ENCODE measurements at places on chromosomes 2 and 18.

GRCh38 chr2:150644298-150645067 is 157.0 kb upstream of the RND3 start:
- H3K4me3 ChIP-seq = no peak overlapping the region
- no peak overlapping the region for H3K27ac ChIP-seq
- no peaks in the 10 kb centered on the region for H3K4me1 ChIP-seq
- H3K27me3 ChIP-seq = peaks cover 1% of the 10 kb centered on the region

- peaks cover 8% of the 10 kb centered on the region for H3K4me1 ChIP-seq
- H3K27me3 ChIP-seq = peaks cover 2% of the 10 kb centered on the region
- no peak overlapping the region for H3K27ac ChIP-seq
- no peak overlapping the region for H3K4me3 ChIP-seq
Observed at GRCh38 chr2:151025816-151026215, 235.8 kb downstream of the RBM43 start.

- H3K27me3 ChIP-seq = peaks cover under 1% of the 10 kb centered on the region
- no peak overlapping the region for H3K27ac ChIP-seq
- H3K4me3 ChIP-seq = no peak overlapping the region
- peaks cover 3% of the 10 kb centered on the region for H3K4me1 ChIP-seq
- no peak for DNase-seq
- H3K36me3 ChIP-seq = no peaks in the 10 kb centered on the region
Observed at GRCh38 chr2:176744146-176744545, 468.4 kb upstream of the HNRNPA3 start.

DNA sequence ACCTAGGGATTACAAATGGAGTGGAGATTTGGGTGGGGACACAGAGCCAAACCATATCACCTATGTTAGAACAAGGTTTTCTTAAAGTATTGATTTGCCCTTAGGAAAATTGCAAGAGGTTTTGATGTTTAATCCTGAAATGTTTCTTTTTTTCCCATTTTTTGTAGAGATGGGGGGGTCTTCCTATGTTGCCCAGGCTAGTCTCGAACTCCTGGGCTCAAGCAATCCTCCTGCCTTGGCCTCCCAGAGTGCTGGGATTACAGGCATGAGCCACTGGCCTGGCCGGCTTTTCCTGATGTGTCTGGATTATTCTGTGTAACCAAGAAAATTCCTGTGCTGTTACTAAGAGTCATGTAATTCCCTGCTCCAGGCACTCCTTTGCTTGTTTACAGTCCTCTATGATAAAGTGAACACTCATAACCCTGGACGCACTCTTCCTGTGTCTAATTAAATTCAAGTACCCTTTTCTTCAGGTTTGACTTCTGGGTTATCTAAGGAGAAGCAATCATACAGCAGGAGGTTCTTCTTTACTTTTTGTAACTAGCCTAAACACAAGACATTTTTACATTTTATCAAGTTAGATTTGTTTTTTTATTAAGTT is 15.0 kb upstream of the CTDP1 start:
- peaks cover 6% of the 10 kb centered on the region for H3K27me3 ChIP-seq
- H3K4me1 ChIP-seq = no peaks in the 10 kb centered on the region
- H3K27ac ChIP-seq = no peak overlapping the region
- no peak for DNase-seq
- H3K4me3 ChIP-seq = no peak overlapping the region

GRCh38 chr2:84858123-84858522 is 22.8 kb downstream of the TRABD2A start:
- peak overlapping the region; percentile 79 for H3K27ac ChIP-seq
- H3K36me3 ChIP-seq = peaks cover 43% of the 10 kb centered on the region
- H3K4me3 ChIP-seq = no peak overlapping the region

DNA sequence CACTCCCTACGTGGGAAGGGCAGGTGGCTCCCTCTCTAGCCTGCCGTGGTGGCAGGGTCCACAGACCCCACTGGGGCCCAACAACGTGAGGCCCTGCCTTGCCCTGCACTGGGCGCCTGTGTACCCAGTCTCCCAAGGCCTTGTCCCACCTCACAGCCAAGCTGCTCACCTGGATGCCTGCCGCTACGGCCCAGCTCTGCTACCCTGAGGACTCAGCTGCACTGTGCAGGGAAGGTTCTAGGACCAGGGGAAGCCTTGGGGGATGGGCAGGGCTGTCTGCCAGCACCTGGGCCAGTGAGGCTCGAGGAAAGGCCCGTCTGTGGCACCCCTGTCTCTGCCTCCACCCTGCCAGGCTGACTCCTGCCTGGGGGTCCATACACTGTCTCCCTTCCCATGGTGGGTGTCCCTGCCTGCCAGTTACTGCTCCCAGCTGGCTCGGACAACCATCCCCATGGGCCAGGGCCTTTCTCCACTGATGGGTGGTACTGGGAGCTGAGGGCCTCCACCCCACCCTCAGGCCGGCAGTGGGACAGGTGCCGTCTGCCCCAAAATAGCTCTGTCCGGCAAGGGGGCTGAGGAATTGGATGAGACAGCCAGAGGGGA is 33.2 kb downstream of the HS6ST1 start:
- H3K4me3 ChIP-seq = no peak overlapping the region
- H3K4me1 ChIP-seq = peaks cover 6% of the 10 kb centered on the region
- peaks cover 2% of the 10 kb centered on the region for H3K36me3 ChIP-seq

- no peaks in the 10 kb centered on the region for H3K27me3 ChIP-seq
- DNase-seq = no peak
- peak overlapping the region; percentile 47 for H3K27ac ChIP-seq
- H3K4me3 ChIP-seq = no peak overlapping the region
- peaks cover 53% of the 10 kb centered on the region for H3K4me1 ChIP-seq
Observed at GRCh38 chr2:239316562-239317465, 84.0 kb downstream of the HDAC4 start.

GRCh38 chr2:23478933-23479683 is 94.1 kb downstream of the KLHL29 start:
- H3K27me3 ChIP-seq = peaks cover 3% of the 10 kb centered on the region
- H3K4me1 ChIP-seq = no peaks in the 10 kb centered on the region
- DNase-seq = no peak
- no peak overlapping the region for H3K4me3 ChIP-seq
- H3K27ac ChIP-seq = no peak overlapping the region
- no peaks in the 10 kb centered on the region for H3K36me3 ChIP-seq

DNA sequence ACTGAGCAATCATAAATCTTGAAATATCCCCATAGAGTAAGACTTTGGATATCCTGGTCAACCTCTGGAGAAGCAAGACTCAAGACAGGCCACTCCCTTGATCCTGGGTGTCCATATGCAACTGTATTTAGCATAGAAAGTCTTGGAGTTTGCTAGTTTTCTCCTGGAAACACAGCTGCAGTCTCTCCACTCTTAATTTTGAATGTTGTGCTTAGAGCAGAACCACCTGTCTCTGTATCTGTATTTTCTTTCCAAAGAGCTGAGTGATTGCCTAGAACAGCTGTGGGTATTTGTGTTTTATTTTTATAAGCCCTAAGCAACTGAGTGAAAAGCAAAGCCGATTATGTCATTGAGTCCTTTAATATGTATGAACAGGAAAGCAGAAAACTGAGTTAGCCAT is 64.1 kb upstream of the ADAM23 start:
- DNase-seq = no peak
- H3K27ac ChIP-seq = no peak overlapping the region
- H3K36me3 ChIP-seq = peaks cover 2% of the 10 kb centered on the region
- H3K4me1 ChIP-seq = no peaks in the 10 kb centered on the region
- H3K27me3 ChIP-seq = peaks cover 12% of the 10 kb centered on the region

DNA sequence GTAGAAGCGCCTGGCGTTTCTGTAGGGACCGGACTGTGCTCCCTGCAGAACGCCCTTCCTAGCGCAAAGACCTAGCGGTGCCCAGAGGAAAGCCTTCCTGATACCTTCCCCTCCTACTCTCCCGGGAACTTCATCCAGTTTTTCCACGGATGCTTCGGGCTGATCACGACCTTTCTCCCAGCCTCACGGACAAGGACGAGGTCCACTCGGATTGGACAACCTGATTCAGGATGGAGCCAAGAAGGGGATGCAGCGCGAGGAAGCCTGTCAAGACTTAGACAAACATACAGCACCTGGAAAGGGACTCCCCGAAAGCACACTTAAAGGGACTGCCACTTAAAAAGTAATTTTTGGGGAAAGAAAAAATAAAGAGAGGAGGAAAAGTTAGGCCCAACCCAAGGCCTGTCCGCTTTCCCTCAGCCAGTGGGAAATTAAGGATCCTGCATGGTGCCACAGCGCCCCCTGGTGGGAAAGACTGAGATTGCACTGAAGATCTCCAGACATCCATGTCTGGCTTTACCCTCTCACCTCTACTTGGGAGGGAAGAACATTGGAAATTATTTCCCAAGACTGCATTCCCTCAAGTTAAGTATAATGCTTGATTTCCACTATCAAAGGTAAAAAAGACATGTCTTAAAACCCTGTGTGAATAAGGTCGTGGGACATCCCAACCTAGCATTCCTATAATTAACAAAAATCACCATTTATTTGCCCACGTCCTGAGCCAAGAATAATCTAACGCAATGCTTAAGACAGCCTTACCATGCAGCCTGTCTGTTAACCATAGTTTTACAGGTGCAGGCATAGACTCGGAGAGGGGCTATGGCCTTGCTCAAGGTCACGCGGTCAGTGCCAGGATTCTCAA is 13.4 kb upstream of the COPS8 start:
- no peaks in the 10 kb centered on the region for H3K36me3 ChIP-seq
- H3K27ac ChIP-seq = no peak overlapping the region
- peak; percentile 82 for DNase-seq
- no peak overlapping the region for H3K4me3 ChIP-seq

GRCh38 chr2:145638675-145639074 is 1118.8 kb upstream of the ZEB2 start:
- no peak overlapping the region for H3K4me3 ChIP-seq
- H3K36me3 ChIP-seq = no peaks in the 10 kb centered on the region
- no peaks in the 10 kb centered on the region for H3K4me1 ChIP-seq
- no peak for DNase-seq

GRCh38 chr2:166128156-166128505 is 311 bp upstream of the SCN1A start:
- H3K36me3 ChIP-seq = no peaks in the 10 kb centered on the region
- no peak overlapping the region for H3K4me3 ChIP-seq
- no peak for DNase-seq
- peaks cover 2% of the 10 kb centered on the region for H3K4me1 ChIP-seq
- peaks cover 15% of the 10 kb centered on the region for H3K27me3 ChIP-seq

- no peak for DNase-seq
- H3K36me3 ChIP-seq = no peaks in the 10 kb centered on the region
- peaks cover 18% of the 10 kb centered on the region for H3K27me3 ChIP-seq
- peaks cover 4% of the 10 kb centered on the region for H3K4me1 ChIP-seq
- H3K27ac ChIP-seq = no peak overlapping the region
Observed at GRCh38 chr18:63889626-63890025, 2.1 kb downstream of the SERPINB2 start.

DNA sequence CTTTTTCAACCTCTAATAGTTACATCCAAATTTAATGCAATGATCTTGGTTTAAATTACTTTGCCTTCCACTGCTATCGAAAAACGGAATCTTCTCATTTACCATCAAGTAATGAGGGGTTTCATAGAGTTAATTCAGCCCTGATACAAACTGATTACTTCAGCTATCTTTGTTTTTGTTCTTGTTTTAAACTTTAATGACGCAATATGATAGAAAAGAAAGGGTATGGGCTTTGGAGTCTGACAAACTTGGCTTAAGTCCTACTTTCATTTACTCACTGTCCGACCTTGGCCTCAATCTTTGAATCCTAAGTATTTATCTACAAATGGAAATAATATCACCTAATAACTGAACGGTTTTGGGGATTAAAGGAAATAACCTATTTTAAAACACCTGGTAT is 16.1 kb downstream of the ADAM17 start:
- H3K4me1 ChIP-seq = peaks cover 40% of the 10 kb centered on the region
- no peaks in the 10 kb centered on the region for H3K27me3 ChIP-seq
- H3K4me3 ChIP-seq = no peak overlapping the region
- DNase-seq = no peak

GRCh38 chr2:224982226-224982625 is 60.0 kb downstream of the DOCK10 start:
- H3K4me3 ChIP-seq = no peak overlapping the region
- peak overlapping the region; percentile 25 for H3K27ac ChIP-seq
- no peak for DNase-seq
- H3K27me3 ChIP-seq = no peaks in the 10 kb centered on the region
- peaks cover 75% of the 10 kb centered on the region for H3K4me1 ChIP-seq
- peaks cover 21% of the 10 kb centered on the region for H3K36me3 ChIP-seq

- H3K27ac ChIP-seq = no peak overlapping the region
- no peaks in the 10 kb centered on the region for H3K36me3 ChIP-seq
- no peak for DNase-seq
- H3K4me1 ChIP-seq = no peaks in the 10 kb centered on the region
Observed at GRCh38 chr2:2014251-2014771, 270.0 kb upstream of the PXDN start.

DNA sequence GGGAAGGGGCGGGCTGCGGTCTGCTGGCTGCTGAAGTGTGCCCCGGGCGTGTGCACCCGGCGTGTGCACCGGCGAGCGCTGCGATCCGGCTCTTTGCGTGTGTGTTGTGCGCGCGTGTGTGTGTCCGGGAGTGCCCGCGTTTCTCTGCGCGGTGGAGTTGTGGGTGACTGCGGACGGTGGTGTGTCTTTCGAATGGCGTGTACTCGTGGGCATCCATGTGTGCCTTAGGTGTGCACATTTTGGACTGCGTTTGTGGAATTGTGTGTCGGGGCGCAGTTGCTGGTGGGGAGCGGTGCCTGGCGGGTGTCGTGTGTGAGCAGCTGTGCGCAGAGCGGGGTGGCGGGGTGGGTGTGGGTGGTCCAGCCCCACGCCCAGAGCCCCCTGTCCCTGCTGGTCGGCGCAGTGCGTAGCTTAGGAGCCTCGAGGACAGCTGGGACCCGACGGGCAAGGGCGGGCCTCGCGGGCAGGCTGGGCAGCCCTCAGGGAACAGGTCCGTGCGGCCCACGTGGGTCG is 533 bp downstream of the HPCAL1 start:
- H3K27me3 ChIP-seq = no peaks in the 10 kb centered on the region
- peaks cover 7% of the 10 kb centered on the region for H3K36me3 ChIP-seq
- peak overlapping the region; percentile 100 for H3K4me3 ChIP-seq

GRCh38 chr18:54717673-54718407 is 110.4 kb upstream of the RAB27B start:
- DNase-seq = peak; percentile 74
- peak overlapping the region; percentile 44 for H3K27ac ChIP-seq
- H3K4me1 ChIP-seq = peaks cover 39% of the 10 kb centered on the region
- peaks cover 6% of the 10 kb centered on the region for H3K27me3 ChIP-seq
- no peaks in the 10 kb centered on the region for H3K36me3 ChIP-seq

DNA sequence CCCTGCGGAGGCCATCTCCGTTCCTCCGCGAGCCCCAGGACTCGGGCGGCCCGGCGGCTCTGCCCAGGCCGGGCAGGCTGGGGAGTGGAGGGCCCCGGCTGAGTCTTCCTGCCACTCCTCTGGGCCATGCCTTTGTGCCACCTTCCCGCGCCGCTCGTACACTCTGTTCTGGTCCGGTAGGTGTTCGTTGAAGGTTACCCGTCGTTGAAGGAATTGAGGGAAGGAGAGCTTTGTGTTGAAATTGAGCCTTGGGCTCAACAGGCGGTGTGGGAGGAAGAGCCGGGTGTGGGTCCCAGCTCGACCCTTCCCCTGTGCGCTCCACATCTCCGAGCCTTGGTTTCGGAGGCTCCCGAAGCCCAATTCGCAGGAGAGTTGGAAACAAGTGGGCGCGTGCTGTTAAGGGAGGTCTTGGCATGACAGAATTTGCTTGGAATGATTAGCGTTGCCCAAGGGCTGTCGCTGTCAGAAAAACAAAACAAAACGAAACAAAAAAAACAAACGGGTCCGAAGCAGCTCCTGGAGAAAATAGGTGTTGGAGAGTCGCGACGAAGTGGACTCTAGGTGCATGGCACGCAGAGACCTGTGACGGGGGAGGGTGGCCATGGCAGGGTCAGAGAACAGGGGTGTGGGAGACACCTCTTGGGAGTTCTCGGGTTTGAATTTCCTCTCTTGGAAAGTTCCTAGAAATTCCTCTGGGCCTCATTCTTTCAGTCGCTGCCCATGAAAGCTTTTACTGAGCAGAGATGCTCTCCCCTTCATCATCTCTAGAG is 1.2 kb upstream of the MZT2A start:
- H3K27ac ChIP-seq = peak overlapping the region; percentile 99
- H3K4me1 ChIP-seq = peaks cover 42% of the 10 kb centered on the region
- DNase-seq = no peak
- peaks cover 28% of the 10 kb centered on the region for H3K36me3 ChIP-seq
- H3K4me3 ChIP-seq = peak overlapping the region; percentile 99

All from activated CD4-positive, alpha-beta T cell treated with anti-CD3 and anti-CD28 coated beads for 36 hours (primary cell).